ENCODE measurements at places on chromosomes 12 and 14.

GRCh38 chr12:102638777-102639176 lies 158.4 kb upstream of the IGF1 start:
- no peak for DNase-seq

GRCh38 chr14:20438664-20439063 lies 2.7 kb upstream of the KLHL33 start:
- no peak for DNase-seq

GRCh38 chr14:92280554-92281262 lies 42.3 kb upstream of the SLC24A4 start:
- no peak for DNase-seq

GRCh38 chr12:27426743-27427487 lies 19.6 kb upstream of the SMCO2 start:
- DNase-seq = no peak

GRCh38 chr12:47811072-47811396 lies 8.7 kb downstream of the HDAC7 start:
- no peak for DNase-seq

DNA sequence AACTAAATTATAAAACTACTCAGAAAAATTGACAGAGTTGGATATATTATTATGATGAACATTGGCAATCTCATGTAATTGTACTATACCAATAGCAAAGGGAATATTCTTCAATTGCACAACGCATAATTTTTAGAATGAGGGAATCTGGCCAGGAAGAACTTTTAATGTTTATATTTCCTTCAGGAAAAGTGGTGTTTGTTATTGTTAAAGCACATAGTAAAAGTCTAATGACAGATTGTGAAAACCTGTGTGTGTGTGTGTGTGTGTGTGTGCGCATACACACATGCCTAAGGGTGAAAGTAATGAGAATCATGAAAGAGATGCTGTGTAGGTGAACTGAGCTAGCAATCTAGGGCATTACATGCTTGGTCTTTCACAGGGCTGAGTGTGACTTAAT lies 877.7 kb downstream of the SLC6A15 start:
- DNase-seq = no peak

DNA sequence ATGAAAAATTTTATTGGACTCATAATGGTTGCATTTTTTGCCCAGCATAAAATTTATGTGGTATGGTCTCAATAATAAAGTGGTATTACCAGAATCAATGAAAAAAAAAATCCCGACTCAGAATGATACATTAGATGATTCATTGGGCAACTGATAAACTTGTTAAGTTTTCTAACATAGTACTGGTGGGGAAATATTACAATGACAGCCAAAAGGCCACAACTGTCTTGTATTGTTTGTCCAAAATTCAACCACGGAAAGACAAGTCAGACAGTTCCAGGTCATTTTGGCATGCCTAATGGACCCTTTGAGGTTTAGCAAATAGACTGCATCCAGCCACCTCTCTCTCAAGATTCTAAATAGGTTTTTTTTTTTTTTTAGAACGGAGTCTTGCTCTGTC lies 70.5 kb upstream of the TRIM9 start:
- DNase-seq = no peak

GRCh38 chr14:60184146-60184904 lies 19.1 kb upstream of the DHRS7 start:
- DNase-seq = no peak

- no peak for DNase-seq
Observed at GRCh38 chr14:23118506-23119362, at the start of gene CEBPE. CEBPE (minus strand) TSS chr14:23119255; CDS start chr14:23119091, 164 bp downstream.

DNA sequence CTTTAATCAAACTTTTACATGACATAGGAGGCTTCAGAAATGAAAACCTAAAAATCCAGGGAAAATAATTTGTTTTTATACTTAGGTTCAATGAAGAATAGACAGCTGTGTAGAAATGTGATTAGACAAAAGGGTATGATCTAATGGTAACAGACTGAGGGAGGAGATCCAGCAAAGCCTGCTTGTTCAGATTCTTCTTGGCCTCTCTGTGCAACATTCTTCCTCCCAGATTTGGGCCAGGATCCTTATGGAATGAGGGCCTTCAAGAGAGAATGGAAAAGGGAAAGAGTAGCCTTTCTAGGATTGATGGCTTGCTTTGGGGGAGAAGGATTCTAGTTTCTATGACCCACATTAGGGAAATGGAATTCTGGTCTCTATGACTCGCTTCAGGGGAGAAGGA lies 94.5 kb upstream of the G2E3 start:
- no peak for DNase-seq
